ENCODE measurements at places on chromosomes 13 and 19. TPM values are rescaled to one million over a fixed set of nuclear protein-coding genes. Genes with fewer than 3 reads are reported as not detected.

DNA sequence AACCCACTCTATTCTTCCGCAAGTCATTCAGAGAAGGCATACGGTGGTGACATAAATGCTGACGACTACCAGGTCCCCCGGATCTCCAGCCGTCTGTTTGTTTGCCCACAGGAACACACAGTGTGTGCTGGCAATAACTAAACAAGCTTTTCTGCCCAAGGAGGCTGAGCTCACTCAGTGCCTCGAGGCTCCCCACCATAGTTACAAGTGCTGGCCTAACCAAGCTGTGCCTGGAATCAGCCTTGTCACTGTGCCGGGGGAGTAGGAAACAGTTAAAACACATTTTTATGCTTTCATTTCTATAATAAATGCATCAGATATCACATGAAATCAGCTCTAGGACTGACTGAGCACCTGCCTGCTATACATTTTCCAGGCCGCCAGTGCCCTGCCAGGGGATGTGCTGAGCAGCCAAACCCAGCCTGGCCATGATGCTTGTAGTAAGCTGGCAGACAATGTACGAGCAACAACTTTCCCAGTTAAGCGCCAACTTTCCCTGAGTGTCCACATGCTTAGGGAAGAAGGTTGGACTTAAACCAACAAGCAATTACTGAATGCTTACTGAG lies 28.1 kb downstream of the BRD4 start:
- H3K4me3 ChIP-seq = no peak overlapping the region
- no peaks in the 10 kb centered on the region for H3K27me3 ChIP-seq
- peak; percentile 40 for DNase-seq
- peaks cover 97% of the 10 kb centered on the region for H3K4me1 ChIP-seq
- H3K36me3 ChIP-seq = no peaks in the 10 kb centered on the region

GRCh38 chr19:36244066-36244465 lies 29.2 kb downstream of the ZNF146 start:
- H3K4me3 ChIP-seq = no peak overlapping the region
- H3K36me3 ChIP-seq = peaks cover 5% of the 10 kb centered on the region
- H3K4me1 ChIP-seq = peaks cover 16% of the 10 kb centered on the region
- H3K27me3 ChIP-seq = peaks cover 11% of the 10 kb centered on the region

Gene SLC8A2
- 0.30 TPM for total RNA-seq

- H3K27ac ChIP-seq = no peak overlapping the region
- no peak overlapping the region for H3K4me3 ChIP-seq
- no peaks in the 10 kb centered on the region for H3K4me1 ChIP-seq
Measured at GRCh38 chr13:45773236-45773635, 71.1 kb downstream of the CBY2 start.

DNA sequence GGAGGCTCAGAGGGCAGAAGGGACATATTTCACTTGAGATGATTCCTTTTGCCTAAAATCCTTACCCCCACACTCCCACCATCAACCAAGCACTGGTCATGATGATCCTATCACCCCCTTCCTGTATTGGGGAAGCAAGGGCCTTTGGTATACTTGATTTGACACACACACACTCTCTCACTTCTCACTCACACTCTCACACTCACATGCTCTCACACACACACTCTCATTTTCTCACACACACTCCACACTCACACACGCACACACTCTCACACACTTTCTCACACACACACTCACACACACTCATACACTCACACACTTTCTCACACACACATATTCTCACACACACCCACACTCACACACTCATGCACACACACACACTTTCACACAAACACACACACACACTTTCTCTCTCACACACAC lies 8.6 kb downstream of the RGCC start:
- peak overlapping the region; percentile 79 for H3K27ac ChIP-seq
- H3K36me3 ChIP-seq = peaks cover 51% of the 10 kb centered on the region
- no peak for DNase-seq
- H3K27me3 ChIP-seq = peaks cover 14% of the 10 kb centered on the region
- peaks cover 54% of the 10 kb centered on the region for H3K4me1 ChIP-seq

Gene DDA1
- total RNA-seq = 35.7 TPM

DNA sequence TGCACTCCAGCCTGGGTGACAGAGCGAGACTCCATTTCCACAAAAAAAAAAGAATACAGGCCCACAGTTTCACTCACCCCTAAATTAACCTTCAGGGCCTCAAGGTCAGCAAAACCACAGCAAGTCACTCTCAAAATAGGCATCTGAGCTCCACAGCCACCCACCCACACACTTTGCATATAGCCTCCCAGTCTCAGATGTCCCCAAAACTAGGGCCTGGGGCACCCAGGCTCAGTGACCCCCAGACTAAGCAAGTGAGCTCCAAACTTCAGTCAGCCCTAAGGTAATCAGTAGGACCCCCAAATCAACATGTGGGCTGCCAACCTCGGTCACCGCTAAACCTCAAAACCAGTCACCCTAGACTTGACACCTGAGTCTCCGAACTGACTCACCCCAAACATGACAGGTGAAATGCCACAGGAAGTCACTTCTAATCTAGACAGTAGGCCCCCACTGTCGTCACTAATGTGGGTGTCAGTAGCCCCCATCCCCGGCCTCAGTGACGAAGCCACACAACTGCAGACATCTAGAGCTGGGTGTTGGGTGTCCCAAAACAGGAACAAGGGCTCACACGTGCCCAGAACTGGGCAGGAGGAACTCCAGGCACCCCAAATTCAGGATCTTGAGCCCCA lies 13.9 kb downstream of the RABAC1 start:
- H3K4me1 ChIP-seq = peaks cover 10% of the 10 kb centered on the region
- no peak overlapping the region for H3K4me3 ChIP-seq
- no peak overlapping the region for H3K27ac ChIP-seq
- H3K27me3 ChIP-seq = peaks cover 33% of the 10 kb centered on the region
- DNase-seq = no peak

- H3K36me3 ChIP-seq = no peaks in the 10 kb centered on the region
- peak overlapping the region; percentile 93 for H3K27ac ChIP-seq
- no peak for DNase-seq
Measured at GRCh38 chr19:4830768-4831265, 695 bp downstream of the TICAM1 start.

GRCh38 chr19:47758443-47758804 lies 13.1 kb downstream of the NOP53 start:
- peaks cover 9% of the 10 kb centered on the region for H3K4me1 ChIP-seq
- DNase-seq = no peak
- H3K27ac ChIP-seq = no peak overlapping the region
- peaks cover 68% of the 10 kb centered on the region for H3K36me3 ChIP-seq
- no peaks in the 10 kb centered on the region for H3K27me3 ChIP-seq

Gene NRTN
- 22.8 TPM for total RNA-seq

DNA sequence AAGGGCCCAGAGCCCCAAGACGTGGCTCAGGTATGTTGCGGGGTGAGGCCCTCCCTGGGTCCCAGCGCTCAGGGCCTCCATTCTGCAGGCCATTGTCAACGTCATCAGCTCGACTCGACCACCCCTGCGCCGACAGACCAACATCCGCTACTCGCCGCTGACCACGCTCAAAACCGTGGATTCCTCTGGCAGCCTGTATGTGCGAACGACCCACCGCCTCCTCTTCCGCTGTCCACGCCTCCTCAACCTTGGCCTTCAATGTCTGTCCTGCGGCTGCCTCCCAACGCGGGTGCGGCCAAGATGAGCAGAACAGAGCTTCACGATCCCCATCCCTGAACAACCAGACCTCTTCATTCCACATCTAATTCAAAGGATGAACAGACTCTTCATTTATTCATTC lies 8.2 kb downstream of the RDH8 start:
- no peaks in the 10 kb centered on the region for H3K4me1 ChIP-seq
- peaks cover 71% of the 10 kb centered on the region for H3K27me3 ChIP-seq
- H3K4me3 ChIP-seq = no peak overlapping the region
- DNase-seq = no peak

DNA sequence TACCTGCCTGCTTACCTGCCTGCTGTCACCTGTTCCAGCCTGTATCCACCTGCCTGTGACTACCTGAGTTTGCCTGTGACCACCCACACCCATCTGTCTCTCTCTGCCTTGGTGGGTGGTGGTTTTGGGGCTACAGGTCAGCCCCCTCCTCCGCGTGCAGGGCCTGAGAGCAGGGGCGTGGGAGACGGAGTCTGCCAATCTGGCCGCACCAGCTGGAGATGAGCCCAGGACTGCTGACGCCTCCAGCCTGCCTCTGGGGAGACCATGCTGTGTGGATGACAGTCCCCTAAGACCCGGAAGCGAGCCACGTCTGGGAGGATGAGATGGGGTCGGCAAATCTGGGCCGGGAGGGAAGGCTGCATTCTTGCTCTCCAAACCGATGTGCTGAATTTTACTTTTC lies 15.9 kb upstream of the KCTD15 start:
- H3K36me3 ChIP-seq = no peaks in the 10 kb centered on the region
- no peak for DNase-seq
- no peak overlapping the region for H3K27ac ChIP-seq
- no peak overlapping the region for H3K4me3 ChIP-seq

Gene CGB7
- total RNA-seq = not detected

GRCh38 chr13:112721198-112722104 lies 31.6 kb downstream of the ATP11A start:
- H3K27me3 ChIP-seq = no peaks in the 10 kb centered on the region
- no peak overlapping the region for H3K4me3 ChIP-seq
- no peak for DNase-seq
- H3K27ac ChIP-seq = peak overlapping the region; percentile 84
- no peaks in the 10 kb centered on the region for H3K36me3 ChIP-seq
- peaks cover 55% of the 10 kb centered on the region for H3K4me1 ChIP-seq

Gene CABP5
- not detected for total RNA-seq

DNA sequence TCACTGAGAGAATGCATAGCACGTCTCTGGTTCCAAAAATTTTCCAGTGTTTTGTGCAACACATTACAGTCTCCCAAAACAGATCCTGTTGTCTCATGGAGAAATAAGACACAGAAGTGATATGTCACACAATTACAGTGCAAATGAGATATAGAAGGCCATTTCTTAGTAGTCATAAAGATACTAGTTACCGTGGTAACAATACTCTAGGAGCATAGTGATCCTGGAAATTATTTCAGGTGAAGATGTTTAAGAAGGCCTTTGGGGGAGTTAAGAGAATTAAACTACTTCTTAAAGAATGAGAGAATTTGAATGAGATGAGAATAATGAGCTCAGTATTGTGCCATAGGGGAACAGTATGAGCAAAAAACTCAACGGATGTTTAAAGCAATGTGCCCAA lies 628.0 kb upstream of the MIR17HG start:
- no peaks in the 10 kb centered on the region for H3K36me3 ChIP-seq
- no peaks in the 10 kb centered on the region for H3K27me3 ChIP-seq
- H3K4me1 ChIP-seq = peaks cover 12% of the 10 kb centered on the region
- no peak overlapping the region for H3K4me3 ChIP-seq
- no peak for DNase-seq

DNA sequence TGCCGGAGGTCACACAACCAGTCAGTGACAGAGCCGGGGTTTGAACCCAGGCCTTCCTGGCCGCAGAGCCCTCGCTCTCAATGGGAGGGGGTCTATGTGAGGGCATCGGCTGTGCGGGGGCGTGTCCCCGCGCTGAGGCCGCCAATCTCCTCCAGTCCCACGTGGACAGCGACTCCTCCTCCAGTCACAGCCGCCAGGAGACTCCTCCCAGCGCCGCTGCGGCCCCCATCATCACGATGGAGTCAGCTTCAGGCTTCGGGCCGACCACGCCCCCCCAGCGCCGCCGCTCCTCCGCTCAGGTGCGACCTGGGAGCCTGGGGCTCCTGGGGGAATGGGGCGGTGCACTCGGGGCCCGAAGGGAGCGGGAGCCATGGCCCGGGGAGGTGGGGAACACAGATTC lies 6.0 kb downstream of the SPRED3 start:
- H3K4me1 ChIP-seq = peaks cover 6% of the 10 kb centered on the region
- H3K36me3 ChIP-seq = no peaks in the 10 kb centered on the region
- no peak for DNase-seq
- no peak overlapping the region for H3K27ac ChIP-seq
- H3K27me3 ChIP-seq = peaks cover 61% of the 10 kb centered on the region

GRCh38 chr13:93227280-93227877 lies 772 bp downstream of the GPC6 start:
- H3K27ac ChIP-seq = peak overlapping the region; percentile 61
- DNase-seq = no peak
- H3K4me3 ChIP-seq = peak overlapping the region; percentile 68
- peaks cover 23% of the 10 kb centered on the region for H3K4me1 ChIP-seq
- H3K27me3 ChIP-seq = peaks cover 56% of the 10 kb centered on the region

DNA sequence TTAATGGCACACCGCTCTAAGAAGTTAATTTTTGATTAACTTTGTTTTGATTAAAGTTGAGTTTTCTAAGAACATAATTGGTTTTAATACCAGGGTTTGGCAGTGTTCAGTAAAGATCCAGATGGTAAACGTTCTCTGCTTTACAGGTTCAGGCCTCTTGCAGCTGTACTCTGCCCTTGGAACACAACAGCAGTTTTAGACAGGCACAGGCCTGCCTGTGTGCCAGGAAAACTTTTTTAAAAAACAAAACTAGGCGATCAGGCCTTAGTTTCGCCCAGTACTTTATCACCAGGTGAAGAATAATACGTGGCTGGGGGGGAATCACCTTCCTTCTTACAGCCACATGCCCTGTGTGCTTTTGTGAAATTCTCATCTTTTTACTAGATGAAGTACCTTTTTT lies 38.0 kb upstream of the TEX29 start:
- H3K27me3 ChIP-seq = no peaks in the 10 kb centered on the region
- H3K27ac ChIP-seq = peak overlapping the region; percentile 85
- H3K4me1 ChIP-seq = peaks cover 72% of the 10 kb centered on the region
- no peak for DNase-seq
- no peak overlapping the region for H3K4me3 ChIP-seq
- H3K36me3 ChIP-seq = peaks cover 75% of the 10 kb centered on the region
